ENCODE measurements at places on chromosomes 7 and 10.

DNA sequence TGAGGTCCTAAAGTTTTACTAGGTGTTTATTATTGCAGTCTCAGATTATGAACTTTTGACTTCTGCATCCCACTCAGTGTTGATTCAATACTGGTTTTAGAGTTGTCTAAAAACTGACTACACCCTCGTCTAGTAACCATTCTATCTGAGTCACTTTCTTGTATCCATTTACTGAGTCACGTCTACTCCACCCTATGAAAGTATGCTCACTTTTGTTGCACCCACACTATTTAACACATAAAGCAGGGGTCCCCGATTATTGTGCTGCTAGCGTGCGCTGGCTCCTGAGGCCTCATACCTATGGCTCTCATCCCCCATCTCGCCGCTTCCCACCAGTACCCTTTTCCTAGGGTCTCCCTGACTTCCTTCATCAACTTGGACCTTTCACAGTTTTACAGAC, 2.0 kb downstream of the SAMD9 start:
- DNase-seq, result no peak

DNA sequence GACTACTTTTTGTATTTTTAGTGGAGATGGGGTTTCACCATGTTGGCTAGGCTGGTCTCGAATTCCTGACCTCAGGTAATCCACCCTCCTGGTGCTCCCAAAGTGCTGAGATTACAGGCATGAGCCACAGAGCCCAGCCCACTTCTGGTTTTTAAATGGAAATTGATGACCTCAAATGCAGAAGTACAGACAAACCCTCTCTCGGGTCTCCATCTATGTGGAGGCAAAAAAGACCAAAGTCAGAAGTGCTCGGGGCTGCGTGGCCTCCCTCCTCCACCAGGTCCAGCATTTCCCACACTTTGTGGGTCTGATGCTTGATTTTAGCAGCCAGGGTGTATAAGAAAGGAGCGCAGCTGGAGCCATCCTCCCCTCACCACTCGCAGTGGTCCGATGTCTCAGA, 187.3 kb upstream of the AUTS2 start:
- DNase-seq, result no peak

DNA sequence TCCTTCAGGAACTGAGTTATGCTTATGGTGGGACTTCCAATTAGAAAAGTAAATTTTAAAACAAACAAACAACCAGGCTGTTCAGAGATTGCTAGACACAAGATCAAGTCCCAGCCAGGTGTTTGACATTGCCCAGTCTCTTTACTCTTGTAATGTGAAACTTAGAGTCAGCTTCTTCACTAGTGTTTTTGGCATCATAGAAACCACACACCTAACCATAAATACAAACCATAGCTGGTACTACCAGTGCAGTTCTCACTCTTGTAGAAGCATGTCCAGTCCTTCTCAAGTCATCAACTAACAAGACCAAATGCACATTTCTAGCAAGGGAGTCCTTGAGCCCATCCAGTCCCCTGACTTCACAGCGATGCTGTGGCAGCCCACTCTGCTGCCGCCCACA, 339.9 kb downstream of the GFRA1 start:
- DNase-seq, result no peak

- no peak for DNase-seq
These were observed 67.3 kb downstream of the AP3M1 start for GRCh38 chr10:74083304-74083703.

DNA sequence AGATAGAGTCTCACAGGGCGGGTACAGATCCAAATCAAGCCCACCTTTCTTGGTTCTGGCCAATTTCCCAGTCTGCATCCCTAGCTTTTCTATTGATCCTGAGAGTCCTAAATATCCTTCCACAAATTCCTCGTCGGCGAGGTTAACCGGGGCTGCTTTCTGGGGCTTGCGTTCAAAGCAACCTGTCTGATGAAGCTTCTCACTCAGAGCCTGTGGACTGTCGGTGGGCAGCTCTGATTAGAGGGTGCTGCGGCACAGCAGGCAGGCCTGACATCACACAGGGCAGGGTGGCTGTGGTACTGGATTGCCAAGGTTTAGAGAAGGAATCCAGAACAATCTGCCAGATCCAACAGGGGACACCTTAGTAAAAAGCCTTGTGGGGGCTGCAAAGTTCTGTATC, 338.0 kb upstream of the ZMIZ1 start:
- no peak for DNase-seq

- no peak for DNase-seq
These were observed 109.2 kb downstream of the DPY19L1 start for GRCh38 chr7:34928052-34928451.

DNA sequence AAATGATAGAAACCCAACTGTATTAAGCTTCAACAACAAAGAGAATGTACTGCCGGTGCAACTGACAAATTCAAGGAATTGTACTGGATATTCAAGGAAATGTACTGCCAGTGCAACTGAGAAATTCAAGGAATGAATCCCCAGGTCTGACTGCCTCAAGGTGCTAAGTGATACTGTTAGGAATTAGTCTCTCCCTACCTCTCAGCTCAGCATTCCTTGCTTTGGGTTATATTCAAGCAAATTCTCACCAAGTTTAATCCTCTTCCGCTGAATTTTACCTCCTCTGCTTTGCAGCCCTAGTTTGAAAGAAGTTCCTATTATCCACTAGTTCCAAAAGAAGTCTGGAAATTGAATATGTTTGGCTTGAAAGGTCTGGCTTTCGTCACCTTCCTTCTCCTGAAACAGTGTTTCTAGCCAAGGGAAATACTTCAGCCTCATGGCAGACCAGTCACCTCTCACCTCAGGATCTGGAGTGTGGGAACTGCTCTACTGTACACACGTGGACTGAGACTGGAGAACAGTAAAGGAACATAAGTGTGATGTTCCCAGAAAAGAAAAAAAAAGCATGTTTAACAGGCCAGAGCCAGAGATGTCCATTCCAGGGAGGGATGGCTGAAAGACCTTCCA, 60.4 kb downstream of the SORCS1 start:
- DNase-seq, result no peak

DNA sequence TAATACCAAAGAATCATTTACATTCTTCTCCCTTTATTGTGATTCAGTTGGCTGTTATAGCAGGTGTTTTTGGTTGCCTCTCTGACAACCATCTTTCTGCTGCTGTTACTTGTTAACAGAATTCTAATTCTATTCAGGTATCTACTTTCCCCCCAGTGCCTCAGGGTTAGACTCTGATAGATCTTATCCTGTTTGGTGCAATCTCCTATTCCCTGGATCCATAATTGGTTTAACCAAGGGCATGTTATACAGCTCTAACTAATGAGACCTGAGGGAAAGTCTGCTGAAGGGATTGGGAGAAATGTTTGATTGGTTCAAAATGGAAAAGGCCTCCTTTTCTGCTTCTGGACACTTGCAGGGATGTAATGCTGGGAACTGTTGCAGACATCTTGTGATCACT, 161.5 kb downstream of the GPR158 start:
- DNase-seq, result no peak
